AG09309 (cell line): ENCODE measurements at places on chromosomes 7 and 10.

DNA sequence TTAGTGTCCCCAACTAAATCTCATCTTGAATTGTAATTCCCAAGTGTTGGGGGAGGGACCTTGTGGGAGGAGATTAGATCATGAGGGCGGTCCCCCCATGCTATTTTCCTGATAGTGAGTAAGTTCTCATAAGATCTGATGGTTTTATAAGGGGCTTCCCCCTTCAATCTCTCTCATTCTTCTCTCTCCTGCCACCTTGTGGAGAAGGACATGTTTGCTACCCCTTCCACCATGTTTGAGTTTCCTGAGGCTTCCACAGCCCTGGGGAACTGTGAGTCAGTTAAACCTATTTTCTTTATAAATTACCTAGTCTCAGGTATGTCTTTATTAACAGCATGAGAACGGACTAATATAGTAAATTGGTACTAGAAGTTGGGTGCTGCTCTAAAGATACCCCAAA, 365.6 kb downstream of the ANKRD7 start:
- no peak for DNase-seq

DNA sequence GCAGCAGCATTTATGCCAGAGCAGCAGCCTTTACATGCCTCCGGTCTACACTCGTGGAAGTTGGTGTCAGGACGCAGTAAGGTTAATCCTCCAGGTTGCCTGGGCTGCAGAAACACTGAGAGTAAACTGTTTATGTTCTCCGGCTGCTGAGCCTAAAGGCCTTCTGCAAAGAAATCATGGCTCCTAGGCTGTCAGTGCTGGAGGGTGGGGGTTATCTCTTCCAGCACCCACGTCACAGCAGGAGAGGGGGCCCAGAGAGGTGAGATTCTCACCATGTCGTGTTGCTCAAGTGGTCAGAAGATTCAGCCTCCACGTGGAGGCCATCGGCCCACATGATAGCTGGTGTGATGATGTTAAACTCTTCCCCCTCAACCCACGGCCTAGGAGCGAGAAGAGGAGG, 41.2 kb downstream of the COL13A1 start:
- no peak for DNase-seq

DNA sequence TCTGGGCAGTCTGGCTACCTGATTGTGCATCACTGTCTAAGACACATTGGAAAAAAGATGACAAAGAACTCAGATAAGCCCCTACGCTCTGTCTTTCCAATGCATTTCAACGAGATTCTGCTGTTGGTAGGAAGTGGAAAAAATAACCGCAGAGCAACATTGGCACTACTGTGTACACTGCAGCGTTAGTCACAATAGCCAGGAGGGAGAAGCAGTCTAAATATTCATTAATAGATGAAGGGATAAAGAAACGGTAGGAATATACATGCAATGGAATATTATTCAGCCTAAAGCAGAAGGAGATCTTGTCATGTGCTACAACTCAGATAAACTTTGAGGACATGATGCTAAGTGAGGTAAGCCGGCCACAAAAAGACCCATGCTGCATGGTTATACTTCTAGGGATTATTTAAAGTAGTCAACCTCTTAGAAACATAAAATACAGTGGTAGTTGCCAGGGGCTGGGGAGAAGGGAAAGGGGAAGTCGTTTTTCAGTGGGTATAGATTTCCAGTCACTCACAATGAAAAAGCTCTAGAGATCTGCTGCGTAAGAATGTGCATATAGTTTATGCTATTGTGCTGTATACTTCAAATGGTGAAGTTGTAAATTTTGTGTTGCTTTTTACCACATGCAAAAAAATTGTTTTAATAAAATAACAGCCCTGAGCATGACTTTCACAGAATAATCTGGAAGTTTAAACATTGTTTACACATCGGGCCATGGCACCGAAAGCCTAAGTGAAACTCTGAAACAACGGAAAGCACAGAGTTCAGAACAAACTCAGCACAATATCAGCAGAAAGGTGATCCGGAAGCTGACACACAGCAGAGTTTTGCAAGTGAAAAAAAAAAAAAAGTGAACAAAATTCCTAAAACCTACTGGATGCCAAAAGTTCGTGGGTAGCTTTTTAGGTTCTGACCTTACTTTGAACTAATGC, 40.1 kb downstream of the ELMO1 start:
- DNase-seq = no peak

GRCh38 chr10:21528236-21529031, 3.0 kb upstream of the SKIDA1 start:
- no peak for DNase-seq

DNA sequence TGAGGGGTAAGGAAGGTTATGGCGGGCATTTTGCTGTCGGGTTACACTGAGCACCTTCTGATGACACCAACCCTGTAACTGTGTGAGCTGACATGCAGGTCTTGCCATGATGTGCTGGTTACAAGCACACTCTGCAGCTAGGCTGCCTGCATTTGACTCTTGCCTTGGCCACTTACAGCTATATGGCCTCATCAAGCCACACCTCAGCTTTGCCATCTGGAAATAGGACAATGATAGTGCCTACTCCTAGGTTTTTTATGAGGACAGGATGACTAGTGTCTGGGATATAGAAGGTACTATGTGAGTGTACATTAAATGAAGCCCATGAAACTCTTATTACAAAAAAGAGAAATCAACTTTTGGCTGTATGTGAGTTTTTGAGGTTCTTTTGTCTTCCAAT, 58.0 kb downstream of the AKR1B1 start:
- DNase-seq = no peak

GRCh38 chr7:113628948-113629847, 289.6 kb downstream of the PPP1R3A start:
- no peak for DNase-seq

DNA sequence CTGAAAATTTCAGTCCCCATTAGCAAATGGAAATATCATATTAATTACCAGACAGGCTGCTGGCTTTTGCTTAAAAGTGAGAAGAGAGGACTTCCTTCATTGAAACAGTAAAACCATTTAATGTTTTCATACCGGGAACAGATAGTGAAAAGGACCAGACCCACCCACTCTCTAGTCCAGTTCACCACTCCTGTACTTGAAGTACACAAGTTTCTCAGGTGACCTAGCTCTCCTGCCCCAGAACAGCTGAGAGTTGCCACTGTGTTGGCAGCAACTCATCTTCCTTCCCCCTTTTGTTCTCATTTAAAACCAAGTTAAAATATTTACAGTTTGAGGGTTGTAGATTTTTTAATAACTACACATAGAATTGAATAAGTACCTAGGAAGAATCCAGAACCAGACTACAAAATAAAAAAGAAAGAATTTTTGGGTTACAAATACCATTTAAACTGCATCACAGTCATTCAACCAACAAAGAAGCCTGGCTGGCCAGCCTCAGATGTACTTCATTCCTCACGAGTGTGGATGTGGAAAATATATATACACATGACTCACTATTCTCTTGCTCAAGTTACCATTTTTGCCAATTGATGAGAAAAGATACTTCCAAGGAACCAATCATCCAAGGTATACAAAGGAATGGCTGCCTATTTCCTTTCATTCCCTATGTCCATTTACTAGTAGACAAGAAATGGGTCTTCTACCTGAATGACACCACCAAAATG, 68.1 kb downstream of the VPS41 start:
- DNase-seq = peak; percentile 31
